ENCODE measurements at places on chromosomes 1 and 21.
A peak's percentile ranks its signal among the peaks of the same experiment; 100 is the strongest.

DNA sequence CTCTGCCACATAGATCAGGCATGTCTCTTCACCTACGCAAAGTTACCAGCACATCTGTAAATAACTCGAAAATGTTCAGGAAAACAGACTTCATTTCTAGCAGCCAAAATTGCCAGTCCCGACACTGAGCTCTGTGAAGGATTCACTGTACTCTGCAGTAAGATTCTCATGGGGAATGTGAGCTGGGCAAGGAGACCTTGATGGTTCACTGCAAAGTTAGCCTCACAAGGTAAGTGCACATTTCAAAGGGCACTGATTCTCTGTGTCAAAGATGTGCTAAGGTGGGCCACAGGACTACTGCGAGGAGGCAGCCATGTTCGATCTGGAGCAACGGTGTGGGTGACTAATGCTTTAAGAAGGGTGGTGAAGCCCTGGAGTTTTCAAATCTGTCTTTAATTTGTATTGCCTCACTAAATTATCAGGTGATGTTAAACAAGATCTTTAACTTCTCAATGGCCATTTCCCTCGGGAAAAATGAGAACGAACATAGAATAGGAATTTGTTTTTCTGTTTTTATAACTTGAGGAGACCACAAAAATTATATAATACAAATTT lies 25.2 kb downstream of the STPG1 start:
- DNase-seq = no peak

GRCh38 chr1:28176492-28177470 lies at the start of gene PTAFR:
Gene PTAFR, minus strand, starts transcription at chr1:28176690. Its CDS starts 25,669 bp downstream, at chr1:28151021.
- no peak for DNase-seq

DNA sequence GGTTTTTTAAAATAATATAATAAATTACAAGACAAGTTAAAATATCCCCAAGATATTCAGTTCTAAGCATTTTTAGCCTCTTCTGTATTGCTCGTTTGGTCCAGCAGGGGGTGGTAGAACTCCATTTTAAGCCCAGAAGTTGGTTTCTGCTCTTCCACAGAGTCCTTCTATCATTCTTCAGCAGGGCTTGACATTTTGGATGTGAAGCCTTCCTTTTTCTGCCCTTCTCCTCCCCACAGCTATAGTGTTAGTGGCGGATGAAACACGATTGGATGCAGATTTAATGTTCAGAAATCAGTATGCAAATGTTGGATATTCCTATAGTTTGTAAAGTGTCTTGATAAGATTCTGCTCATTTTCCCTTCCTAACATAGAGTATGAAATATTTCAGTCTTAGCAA lies 1.4 kb downstream of the NCAM2 start:
- no peak for DNase-seq

DNA sequence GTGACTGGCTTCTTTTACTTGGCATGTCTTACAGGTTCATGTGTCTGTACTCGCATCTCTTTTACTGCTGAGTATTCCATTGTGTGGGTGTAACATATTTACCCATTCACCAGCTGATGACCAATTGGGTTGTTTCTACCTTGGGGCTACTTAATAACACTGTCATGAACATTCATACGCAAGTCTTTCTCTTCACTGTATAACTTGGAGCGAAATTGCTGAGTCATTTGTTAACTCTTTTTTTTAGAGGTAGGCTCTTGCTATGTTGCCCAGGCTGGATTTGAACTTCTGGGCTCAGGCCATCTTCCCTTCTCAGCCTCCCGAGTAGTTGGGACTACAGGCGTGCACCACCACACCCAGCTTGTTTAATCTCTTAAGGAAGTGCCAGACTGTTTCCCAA lies 6.5 kb downstream of the PYCR2 start:
- DNase-seq = no peak

- no peak for DNase-seq
Measured at GRCh38 chr1:101124405-101124804, 98.8 kb upstream of the DPH5 start.

DNA sequence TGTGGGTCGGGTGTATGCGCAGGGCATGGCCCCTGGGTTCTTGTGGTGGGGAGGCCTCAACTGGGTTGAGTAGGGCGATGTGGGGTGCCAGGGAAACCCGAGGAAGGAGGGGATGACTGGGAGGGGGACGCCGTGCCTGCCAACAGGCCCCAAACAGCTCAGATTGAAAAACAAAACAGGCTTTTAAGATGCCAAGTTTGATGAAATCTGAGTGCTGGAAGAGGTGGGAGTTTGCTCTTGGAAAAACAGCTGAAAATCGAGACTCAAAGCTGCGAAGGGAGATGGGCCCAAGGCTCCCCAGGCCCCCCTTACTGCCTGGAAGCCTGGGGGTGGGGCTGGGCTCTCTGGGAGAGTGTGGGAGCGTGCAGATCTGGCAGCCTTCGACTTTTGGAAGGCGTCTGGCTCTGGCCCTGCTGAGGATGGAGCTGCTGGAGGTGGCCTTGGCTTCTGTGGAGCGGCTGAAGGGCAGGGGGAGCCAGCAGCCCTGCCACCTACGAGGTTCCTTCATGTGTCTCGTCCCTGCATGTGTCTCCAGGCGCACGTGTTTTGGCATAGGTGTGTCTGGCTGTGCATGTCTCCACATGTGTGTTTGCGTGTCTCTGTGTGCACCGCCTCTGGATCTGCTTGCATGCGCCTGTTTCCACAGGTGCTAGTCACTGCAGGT lies 33.3 kb downstream of the PTPRF start:
- no peak for DNase-seq

- DNase-seq = no peak
Measured at GRCh38 chr1:76302711-76303339, 228.3 kb downstream of the ST6GALNAC3 start.

DNA sequence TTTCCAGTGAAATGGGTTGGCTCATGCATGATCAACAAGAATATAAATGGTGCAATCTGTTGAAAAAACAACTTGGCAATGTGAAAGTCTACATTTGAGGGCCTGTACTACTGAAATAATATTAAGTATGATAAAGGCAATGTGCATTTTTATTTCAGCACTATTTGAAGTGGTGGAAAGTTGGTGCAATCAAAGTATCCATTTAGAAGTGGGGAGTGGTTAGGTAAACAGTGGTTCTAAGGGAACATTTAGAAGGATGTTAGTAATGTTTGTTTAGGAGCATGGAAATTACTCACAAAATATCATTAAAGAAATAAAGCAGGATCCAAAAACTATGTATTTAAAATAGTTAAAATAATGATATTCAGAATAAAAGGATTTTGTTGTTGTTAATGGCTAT lies 60.2 kb downstream of the CHRM3 start:
- DNase-seq = no peak

GRCh38 chr1:46527474-46528296 lies 23.8 kb downstream of the KNCN start:
- no peak for DNase-seq

- DNase-seq = no peak
Measured at GRCh38 chr1:63134501-63135173, 187.7 kb upstream of the FOXD3 start.

- no peak for DNase-seq
Measured at GRCh38 chr1:228650141-228650540, 85.1 kb upstream of the RHOU start.

- peak; percentile 21 for DNase-seq
Measured at GRCh38 chr1:26994787-26995517, 1.5 kb downstream of the TRNP1 start.

DNA sequence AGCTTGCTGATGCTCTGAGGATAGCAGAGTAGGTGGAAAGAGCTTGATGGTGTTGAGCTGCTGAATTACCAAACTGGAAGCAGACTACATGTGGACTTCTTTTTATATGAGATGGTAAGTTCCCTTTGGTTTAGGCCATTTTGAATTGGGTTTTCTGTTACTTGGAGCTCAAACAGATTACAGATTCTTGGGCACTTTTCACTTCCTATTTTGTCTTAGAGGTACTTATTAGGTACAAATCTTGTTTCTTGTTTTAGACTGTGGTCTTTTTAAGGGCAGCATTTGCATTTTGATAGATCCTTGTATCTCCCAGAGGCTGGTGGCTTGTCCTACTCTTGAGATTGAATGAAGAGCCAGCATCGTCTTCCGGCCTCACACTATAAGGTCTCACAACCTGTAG lies 70.2 kb downstream of the GADD45A start:
- no peak for DNase-seq

GRCh38 chr1:34013958-34014737 lies 150.3 kb downstream of the HMGB4 start:
- DNase-seq = no peak

DNA sequence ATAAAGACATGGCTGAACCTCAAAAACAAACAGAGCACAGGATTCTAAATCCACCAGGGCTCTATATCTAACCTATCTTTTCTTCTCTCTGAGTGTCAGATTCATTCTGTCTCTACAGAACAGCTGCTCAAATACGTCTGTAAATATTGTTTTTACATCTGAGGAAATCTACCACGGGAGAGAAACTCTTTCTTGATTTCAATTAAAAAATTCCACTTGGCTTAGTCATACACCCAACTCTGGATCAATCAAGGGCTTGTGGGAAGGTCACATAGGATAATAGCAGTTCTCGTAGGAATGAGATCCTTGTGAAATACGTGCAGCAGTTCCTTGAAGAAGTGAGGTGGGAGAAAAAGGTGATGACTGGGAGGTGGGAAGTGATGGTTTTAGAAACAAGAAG lies 1355.7 kb upstream of the ADGRL2 start:
- DNase-seq = no peak

DNA sequence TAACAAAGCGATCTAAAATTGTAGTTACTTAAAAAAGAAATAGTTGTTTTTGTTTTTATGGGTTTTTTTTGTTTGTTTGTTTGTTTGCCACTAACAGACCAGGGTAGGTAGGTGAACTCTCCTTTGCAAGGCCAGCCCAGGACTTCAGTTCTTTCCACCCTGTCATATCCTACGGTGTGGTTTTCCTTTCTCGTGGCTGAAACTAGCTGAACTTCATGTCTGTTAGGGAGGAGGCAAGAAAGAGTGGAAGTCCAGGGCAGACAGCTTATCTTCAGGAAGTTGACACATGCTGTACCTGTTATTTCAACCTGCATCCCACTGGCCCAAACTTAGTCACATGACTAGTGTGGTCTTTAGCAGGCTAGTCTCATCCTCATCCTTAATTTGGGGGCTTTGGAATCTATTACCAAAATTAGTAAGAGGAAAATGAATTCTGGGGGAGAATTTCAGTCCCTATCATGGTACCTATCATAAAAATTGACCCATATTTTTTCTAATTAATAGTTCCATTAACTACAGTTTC lies 62.9 kb upstream of the LRRC7 start:
- DNase-seq = no peak

DNA sequence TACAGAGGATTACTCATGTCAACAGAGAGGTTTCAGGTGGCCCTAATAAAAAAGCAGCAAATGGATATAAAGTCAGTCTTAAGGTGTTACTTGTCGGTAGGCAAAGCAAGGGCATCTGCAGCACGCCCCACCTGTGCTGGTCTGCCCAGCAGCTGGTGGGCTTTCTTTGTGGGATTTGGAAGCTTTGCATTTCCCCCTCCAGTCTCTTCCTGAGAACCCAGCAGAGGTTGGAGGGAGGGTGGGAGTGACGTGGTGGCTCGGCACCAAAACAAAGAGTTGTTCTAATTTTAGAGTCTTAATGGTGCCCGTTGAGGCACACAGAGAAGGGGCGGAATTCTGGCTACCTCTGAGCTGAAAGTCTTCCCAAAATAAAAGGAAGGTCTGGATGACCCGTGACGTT lies 4.8 kb upstream of the PCBP3 start:
- no peak for DNase-seq

DNA sequence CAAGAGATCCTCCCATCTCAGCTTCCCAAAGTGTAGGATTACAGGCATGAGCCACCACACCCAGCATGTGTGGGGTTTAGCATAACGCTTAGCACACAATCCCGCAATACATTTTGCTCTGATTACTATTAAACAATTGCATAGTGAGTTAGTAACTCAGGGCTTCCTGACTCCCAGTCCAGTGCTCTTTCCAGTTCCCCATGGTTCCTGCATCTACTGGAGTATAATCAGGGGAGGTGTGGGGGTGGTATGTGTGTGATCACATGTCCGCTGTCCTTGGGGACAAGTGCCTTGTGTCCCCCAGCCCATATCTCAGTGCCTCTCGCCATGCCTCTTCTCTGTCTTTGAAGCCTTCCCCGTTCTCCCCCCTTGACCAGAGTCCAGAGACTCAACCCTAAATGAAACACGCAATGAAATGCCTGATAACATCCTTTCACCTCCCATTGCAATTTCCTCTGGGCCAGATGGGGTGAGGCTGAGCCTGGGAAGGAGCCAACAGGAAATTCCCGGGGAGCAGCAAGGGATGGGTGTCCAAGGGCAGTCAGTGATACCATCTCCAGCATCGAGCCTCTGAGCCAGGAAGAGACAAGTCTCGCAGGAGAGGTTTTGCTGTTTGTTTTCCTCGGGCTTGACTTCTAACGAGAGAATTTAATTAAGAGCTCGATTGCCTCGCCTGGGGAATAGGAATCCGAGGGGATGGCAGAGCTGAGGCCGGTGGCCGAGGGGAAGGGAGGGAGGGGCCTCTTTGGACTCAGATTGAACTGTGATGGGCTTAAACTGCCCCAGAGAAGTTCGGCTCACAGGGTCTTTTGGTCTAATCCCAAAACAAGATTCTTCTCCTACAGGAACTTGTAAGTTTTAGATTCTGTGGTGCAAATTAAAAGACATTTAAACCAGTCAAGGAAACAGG lies 7.7 kb upstream of the HTR1D start:
- DNase-seq = no peak

All from caudate nucleus (tissue), 63 donors.